ENCODE measurements at places on chromosomes 4 and X.

GRCh38 chr4:38233727-38234480, 273.7 kb downstream of the PTTG2 start:
- no peak for DNase-seq

GRCh38 chrX:133307637-133308498, 89.7 kb upstream of the TFDP3 start:
- no peak for DNase-seq

GRCh38 chr4:142558851-142559250, 287.2 kb downstream of the INPP4B start:
- DNase-seq: no peak

- DNase-seq: no peak
These were observed 77.5 kb downstream of the PHOX2B start for GRCh38 chr4:41670982-41671381.
